Heart right ventricle (tissue), 16 donors: ENCODE measurements at places on chromosomes 7 and 10.

DNA sequence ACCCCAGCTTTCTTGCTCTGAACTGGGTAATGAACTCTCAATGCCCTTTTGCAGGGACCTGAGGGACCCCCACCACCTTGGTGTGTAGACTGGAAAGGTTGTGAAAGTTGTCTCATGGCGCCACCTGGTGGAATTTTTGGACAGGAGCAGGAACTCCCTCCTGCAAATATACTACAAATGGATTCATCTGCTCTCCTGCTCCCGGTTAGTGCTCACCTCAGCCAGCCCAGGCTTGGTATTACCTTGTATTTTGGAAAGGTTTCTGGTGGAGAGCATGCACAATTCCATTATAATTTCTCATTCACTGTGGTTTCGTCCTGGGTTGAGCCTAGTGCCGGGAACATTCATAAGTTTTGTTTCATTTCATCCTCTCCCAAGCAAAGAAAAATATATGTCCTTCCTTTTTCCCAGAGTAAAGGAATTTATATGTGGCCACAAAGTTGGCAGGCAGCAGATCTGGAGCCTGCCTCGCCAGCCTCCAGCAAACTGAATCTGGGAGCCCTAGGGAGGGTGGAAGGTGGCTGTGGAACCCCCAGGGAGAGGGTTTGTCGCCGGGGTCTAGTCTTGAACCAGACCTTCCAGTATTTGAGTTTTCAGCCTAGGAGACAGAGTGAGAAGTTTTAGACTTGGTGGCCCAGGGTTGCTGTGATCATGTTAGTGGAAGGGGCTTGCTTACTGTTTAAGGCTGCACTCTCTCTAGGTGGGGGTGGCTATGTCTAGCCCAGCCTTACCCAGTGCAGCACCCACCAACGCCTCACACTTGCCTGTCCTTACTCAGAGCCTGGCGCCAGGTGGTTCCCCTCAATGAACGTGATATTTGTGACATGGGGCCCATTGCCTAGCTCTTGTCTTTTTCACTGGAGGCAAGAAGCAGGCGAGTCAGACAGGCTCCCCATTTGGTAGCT, 9.5 kb downstream of the FAM241B start:
- DNase-seq: peak; percentile 36

DNA sequence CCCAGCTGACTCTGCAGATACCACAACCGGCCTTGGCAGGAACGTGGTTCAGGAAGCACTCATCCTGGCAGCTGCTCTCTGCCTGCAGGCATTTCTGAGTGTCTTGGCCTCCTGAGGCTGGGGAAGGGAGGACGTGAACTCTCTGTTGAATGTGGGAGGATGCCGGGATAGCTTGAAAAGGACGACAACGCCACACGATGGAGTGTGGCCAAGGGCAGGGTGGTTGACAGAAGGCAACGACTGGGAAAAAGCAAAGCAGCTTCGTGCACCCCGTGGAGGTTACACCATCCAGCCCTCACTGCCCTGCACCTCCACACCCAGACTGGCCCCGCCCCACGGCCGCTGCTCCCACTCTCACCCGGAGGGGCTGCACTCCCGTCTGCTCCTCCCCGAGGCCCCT, 466.1 kb upstream of the FOXK1 start:
- no peak for DNase-seq

- DNase-seq: no peak
These were observed 254.3 kb upstream of the GNAI1 start for GRCh38 chr7:79880312-79880711.

DNA sequence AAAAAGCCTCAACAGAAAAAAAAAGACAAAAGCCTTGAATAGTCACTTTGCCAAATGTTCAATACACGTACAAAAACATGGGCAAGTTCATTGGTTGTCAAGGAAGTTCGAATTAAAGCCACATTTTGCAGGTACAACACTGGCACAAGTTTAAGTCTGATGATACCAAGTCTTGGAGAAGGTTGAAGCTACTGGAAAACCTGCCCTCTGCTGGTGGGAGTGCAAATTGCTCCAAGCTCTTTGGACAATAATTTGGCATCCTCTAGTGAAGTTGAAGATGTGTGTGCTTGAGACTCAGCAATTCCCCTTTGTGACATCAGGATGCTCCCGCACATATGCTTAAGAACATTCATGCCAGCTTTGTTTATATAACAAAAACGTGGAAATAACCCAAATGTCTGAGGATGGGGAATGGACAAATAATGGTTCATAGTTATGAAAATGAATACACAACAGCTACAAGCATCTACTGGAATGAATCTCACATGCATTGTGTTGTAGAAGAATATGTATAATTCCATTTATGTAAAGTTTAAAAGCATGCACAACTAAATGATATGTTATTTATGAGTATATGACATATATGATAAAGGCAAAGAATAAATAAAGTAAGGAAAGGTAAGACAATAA, 120.0 kb upstream of the PLPP4 start:
- DNase-seq: peak; percentile 13

DNA sequence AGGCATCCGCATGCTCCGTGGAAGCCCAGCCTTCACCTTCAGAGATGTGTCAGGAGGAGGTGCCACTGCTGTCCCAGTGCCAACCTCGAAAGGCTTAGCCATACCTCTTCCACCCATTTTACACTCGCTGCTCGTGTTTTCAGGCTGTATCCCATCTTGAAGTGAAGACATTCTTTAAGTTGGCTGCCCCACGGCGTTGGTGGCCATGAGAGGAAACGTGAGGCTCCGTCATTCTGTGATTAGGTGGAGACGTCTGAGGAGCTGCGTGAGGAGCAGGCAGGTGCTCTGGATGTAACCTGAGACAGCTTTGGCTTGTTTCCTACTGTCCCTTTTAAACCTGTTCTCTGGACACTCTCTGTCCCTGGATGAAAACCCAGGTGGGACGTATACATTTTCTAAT, 159.9 kb upstream of the RNF32 start:
- DNase-seq: no peak

GRCh38 chr10:29007370-29007747, 281.5 kb upstream of the LYZL1 start:
- DNase-seq: no peak

GRCh38 chr7:157775560-157776332, 438.9 kb downstream of the DNAJB6 start:
- no peak for DNase-seq

- DNase-seq: no peak
These were observed 60.4 kb downstream of the DNAJB6 start for GRCh38 chr7:157397036-157397720.

DNA sequence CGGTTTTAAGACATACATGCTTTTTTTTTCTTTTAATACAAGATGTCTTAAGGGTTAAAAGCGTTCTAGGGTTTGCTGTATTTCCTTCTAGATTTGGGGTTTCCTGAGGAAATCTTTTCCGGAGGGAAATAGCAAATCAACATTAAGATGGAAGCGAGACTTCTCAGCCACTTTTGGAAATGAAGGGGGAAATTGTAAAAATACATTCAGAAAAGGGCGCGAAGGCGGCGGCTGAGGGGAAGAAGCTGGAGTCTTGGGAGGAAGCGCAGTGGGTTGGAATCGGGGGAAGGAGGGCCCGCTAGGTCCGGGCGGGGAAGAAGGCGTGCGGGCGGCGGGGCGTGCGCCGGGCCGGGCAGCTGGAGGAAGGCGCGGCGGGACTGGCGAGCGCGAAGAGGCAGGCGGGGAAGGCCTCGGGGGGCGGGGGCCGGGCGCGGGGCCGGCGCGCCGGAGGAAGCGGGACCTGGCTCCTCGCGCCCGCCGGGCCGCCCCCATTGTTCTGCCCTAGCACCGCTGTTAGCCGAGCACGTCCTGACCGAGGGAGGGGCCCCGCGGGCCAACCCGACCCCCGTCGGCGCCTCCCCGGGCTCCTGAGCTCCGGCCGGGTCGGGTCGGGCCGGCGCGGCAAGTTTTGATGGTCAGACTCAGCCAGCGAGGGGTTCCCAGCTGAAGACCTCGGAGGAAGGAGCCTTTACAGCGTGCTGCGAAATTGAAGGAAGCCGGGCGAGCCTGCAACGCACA, 1.5 kb upstream of the SKIDA1 start:
- DNase-seq: peak; percentile 71

DNA sequence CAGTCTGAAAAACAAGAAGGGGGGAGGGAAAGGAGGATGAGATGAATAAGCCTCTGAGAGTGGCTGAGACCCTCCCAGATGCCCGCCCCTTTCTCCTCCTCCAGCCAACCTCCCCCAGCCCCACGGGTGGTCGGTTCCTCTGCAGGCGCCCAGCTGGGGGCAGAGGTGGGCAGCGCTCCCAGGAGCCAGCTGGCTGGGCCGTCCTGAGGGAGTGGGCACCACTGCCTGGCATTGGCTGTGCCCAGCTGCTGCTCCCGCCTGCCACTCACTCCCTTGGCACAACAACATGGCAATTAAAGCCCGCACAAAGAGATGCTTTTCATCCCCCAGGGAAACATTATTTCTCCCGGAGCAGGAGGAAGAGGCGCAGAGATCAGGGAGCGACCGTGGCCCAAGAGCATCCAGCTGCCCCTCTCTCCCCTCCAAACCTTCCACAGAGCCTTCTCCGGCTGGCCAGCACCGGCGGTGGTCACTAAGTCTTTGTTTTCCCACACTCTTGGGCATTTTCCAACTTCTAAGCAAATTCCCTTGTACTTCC, 107.2 kb downstream of the SPDYE5 start:
- DNase-seq: no peak

DNA sequence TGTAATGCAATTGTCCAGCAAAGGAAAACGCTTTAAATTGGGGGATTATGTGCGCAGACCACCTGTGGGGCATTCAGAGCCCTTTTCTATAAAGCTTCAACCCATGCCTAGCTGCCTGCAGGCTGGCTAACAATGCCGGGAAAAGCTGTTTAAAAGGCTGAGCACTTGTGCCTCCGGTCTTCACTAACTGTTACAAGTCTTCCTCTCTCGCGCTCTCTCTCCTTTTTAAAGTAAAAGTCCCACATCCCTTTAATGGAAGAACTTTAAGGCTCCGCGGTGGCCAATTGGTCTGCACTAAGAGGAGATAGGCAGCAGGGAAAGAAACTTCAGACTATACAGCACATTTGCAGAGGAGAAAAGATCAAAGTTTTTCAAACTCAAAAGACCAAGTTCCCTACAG, 4.6 kb downstream of the FZD8 start:
- no peak for DNase-seq

GRCh38 chr7:52540041-52540440, 495.4 kb upstream of the POM121L12 start:
- no peak for DNase-seq

DNA sequence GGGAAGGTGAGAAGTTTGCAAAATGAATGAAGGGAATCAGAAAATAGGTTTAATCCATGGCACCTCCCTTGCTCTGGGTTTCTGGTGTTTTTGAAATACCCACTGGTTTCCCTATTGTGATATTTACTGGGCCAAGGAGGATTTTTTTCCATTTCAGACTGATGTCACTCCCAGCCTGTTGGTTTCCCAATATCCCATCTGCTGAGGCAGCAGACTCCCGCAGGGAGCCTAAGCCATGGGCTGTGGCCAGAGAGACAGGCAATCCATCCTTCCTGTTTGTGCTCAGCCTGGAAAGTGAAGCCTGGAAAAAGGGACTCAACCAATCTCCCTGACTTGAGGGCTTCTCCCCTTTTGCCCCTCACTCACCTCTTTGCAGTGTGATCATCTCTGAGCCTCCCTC, 22.8 kb downstream of the FAM107B start:
- DNase-seq: peak; percentile 65

GRCh38 chr10:12042409-12042796, 206 bp downstream of the UPF2 start:
- peak; percentile 38 for DNase-seq

DNA sequence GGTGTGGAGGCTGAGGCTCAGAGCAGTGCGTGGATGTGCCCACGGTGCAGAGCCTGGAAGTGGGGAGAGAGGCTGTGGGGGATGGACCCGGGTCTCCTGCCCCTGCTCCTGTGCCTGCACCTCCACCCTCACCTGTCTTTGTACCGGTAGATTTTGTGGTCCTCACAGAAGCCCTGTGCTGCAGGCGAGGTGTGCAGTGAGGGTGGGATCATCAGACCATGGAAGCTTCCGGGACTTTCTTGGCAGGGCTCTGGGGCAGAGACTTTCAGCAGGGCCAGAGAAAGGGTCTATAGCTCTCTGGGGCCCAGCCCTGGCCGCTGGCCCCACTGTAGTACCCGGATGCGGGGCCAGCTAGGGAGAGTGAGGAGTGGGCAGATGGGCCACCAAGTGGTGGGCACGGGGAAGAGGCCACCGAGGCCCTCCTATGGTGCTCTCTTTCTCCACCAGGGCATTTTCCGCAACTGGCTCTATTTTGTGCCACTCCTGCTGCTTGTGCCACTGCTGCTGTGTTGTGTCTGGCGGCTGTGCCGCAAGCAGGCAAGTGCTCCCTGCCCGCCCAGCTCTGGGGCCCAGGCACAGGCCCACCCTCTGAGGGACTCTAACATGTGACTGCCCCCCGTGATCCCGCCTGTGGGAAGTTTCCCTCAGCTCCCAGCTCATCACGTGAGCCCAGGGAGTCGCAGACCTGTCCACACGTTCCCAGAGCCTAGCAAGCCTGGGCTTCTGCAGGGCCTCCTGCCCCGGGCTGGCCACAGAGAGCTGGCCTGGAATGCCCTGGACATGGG, 22.1 kb downstream of the ANTXRL start:
- no peak for DNase-seq

DNA sequence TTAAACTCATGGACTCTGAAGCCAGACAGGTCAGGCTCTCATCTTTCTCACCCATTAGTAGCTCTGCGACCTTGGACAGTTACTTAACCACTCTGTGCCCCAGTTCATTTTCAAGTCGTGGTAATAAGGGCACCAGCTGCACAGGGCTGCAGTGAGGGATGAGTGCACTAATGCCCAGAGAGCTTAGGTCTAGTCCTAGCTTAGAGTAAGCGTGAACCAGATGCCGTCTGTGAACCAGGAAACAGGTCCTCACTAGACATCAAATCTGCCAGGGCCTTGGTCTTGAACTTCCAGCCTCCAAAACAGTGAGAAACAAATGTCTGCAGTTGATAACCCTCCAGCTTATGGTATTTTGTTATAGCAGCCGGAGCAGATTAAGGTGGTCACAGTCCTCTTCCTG, 222.4 kb upstream of the PFKP start:
- no peak for DNase-seq

DNA sequence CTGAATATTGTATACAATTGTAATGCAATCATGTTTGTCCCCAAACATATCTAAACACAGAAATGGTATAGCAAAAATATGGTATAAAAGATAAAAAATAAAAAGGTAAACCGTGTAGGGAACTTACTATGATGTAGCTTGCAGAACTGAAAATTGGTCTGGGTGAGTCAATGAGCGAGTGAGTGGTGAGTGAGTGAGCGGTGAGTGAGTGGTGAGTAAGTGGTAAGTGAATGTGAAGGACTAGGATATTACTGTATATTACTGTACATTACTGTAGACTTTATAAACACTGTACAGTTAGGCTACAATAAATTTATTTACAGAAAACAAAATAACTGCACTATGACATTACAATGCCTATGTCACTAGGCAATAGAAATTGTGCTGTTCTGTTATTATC, 1163.2 kb upstream of the SORCS1 start:
- DNase-seq: no peak

DNA sequence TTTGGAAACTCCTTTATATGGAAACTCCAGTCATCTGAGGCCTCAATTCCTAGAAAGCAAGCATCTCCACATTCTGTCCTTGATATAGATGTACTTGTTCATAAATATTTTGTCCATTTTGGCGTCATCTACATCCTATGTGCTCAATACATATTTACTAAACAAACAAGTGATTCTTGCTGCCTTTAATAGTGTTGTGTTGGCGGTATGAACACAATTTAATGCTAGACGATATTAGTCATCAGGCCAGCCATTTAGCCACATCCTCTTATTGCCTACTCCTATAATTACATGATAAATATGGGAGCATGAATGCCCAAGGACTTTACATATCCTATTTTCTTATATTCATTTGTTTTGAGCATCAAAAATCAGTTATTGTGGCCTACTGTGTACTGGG, 18.5 kb upstream of the IFRD1 start:
- no peak for DNase-seq
